Fibroblast of skin of abdomen (primary cell): ENCODE measurements at places on chromosomes 16 and 17.

- no peak for DNase-seq
These were observed 26.4 kb downstream of the ARHGAP44 start for GRCh38 chr17:12815642-12816141.

GRCh38 chr17:60491771-60492170 is 34.3 kb downstream of the APPBP2 start:
- no peak for DNase-seq

- no peak for DNase-seq
These were observed 48.4 kb downstream of the VAT1L start for GRCh38 chr16:77836801-77837200.

DNA sequence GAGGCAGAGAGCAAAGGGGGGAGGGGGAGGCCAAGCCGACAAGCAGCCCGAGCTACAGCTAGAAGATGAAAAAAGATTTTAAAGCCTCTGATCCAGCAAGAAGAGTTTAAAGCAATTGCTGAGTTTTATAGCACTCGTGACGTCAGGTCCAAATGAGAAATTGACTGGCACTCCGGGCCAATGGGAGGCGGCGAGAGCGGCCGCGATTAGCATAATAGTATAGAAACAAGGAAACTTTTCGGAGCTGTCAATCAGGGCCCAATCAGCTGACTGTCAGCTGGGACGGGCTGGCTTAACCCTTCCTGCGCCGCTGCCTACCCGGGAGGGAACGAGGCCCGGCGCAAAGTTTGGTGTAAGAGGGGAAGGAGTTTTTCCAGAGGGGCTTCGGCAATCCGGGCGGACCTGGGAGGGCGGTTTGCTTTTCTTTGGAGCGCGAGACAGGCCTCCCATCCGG is at the start of gene MAF:
Gene MAF, minus strand, starts transcription at position 100 of the 454 bp plus-strand sequence. CDS start 835 bp downstream, outside the sequence.
- peak; percentile 91 for DNase-seq

GRCh38 chr17:69451416-69452394 is 37.2 kb downstream of the MAP2K6 start:
- no peak for DNase-seq

DNA sequence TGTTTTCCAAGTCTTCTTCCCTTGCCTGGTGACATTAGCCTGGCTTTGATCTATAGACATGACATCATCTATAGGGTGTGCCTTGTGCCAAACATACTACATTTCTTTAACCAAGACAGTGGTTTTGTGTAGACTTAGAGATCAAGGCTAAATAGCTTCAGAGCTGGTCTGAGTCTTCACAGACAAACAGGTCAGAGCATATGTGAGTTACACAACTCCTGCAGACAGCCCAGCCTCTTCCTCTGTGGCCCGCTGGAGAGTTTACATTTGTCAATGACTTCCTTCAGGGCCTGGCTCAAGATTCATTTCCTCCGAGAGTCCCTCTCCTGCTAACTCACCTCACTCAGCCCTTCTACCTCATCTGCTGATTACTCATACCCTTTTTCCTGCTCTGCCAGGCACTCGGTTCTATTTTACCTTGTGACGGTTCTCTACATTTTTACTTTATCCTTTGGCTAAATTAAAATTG is 73.1 kb upstream of the TANC2 start:
- peak; percentile 83 for DNase-seq

- DNase-seq: no peak
These were observed 742 bp upstream of the SLC16A13 start for GRCh38 chr17:7034955-7035590.

DNA sequence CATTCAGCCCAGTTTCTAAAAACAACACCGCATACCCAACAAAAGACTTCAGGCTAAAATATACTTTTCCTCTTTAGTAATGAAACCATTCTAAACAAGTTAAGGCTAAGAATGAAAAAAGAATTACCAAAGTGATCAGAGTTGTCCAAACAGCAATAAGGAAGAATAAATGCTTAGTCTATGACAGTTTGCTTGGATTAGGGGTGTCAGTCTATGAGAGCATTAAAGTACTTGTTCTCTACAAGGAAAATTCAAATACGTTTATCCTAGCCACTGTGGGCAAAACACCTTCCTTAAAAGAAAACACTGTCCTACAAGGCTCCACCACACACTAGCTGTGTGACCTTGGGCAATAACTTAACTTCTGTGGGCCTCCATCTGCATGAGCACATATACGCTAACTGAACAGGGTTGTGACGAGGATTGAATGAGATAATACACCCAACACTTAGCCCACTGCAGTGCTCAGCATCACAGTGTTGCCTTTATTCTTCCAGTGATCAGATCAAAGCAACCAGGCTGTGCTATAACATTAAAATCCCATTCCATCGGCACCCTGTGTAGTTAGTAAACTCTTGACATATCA is 53.6 kb downstream of the TEX2 start:
- DNase-seq: no peak

DNA sequence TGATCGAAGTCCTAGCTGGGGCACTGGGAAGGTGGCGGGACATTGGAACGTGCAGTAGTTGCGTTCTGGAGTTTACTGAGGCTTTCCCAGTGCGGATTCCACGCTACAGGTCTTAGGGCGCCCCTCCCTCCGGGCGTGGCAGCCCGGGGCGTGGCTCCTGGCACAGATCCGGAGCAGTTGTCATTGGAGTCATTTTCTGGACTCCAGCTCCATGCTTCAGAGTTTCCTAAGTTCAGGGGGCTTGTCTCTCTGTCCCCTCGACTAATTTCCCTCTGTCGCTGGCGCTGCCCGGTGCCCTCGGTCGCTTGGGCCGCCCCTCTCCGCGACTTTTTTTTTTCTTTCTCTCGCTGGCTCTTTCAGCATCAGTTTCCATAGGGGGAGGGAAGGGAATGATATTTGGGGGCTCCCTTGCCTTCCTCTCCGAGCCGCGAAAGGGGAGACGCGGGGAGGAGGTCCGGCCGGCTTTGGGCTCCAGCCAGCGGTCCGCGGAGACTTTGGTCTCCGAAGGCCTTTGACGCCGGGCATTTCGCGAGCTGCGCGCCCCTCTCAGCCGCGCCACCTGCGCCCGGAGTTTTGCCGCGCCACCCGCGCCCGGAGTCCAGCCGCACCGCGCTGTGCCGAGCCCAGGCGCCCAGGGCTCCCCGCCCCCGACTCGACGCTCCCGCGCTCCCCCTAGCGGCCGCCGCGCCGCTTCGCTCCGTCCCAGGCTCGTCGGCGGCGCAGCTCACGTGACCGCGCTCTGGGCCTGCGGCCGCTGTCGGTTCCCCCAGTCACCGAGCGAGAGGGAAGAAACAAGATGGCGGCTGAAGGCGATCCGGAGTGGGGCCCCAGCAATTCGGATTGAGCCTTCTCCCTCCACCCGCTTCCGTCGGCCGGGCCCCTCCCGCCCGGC is at the start of gene BPTF:
Gene BPTF, plus strand, starts transcription at position 769 of the 892 bp plus-strand sequence. CDS start 222 bp downstream, outside the sequence.
- DNase-seq: peak; percentile 89

DNA sequence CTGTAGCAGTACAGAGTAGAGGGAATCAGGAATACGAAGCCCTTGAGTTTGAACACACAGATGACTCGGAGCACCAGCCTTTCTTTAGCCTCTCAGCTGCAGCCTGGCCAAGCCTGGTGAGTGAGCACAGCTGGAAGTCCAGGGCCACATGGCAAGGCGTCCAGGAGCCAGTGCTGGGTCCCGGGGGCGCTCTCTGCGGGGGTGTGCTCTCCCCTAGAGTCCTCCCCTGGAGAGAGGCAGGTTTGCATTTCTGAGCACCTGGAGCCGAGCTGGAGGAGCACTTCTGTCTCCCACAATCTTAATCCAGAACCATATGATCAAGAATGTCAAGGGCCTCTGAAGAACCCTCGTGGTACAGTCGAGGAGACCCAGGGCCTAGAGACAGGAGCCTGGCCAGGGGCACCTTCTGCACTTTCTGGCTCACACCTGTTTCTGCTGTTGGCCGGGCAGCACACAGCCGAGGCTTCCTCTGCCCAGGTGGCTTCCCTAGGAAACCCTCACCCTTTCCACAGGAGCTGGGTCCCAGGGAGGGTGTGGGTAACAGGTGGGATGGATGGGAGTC is 78.3 kb downstream of the PLD6 start:
- no peak for DNase-seq

DNA sequence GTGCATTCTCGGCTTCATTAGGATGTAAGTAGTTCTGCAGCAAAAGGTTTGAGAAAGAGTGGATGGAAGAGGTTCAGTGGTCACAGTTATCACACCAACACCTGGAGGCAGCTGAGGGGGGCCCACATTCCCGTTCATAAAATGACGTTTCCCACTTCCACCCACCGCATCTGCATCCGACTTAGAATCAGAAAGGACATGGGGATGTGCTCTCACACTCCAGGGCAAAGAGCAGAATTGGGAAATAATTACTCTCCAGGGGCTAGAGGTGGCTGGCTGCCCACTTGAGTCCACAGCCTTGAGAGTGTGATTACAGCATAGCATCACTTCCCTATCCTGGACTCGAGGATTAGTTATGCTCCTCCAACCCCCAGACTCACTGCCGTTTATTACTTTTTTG is 122.0 kb downstream of the CPPED1 start:
- DNase-seq: no peak

DNA sequence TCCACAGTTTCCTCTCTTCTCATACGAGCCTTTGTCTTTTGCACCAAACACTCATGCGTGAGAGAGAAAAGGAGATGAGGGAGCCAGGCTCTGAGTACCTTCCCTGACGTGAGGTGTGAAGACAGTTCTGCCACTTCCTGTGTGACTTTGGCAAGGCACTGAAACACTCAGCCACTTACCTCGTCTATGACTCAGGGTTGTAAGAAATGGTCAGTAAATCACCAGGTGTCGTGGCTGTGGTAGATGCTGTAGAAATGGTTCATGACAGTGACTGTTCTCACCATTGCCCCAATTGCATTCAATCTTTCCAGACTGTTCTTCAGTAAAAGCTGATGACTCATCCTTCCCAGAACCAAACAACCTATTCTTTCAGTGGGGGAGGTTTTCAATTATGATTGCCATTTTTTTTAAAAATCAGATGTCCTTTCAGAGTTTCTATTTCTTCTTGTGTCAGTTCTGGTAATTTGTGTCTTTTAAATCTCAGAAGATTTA is 49.2 kb upstream of the CBFA2T3 start:
- no peak for DNase-seq

DNA sequence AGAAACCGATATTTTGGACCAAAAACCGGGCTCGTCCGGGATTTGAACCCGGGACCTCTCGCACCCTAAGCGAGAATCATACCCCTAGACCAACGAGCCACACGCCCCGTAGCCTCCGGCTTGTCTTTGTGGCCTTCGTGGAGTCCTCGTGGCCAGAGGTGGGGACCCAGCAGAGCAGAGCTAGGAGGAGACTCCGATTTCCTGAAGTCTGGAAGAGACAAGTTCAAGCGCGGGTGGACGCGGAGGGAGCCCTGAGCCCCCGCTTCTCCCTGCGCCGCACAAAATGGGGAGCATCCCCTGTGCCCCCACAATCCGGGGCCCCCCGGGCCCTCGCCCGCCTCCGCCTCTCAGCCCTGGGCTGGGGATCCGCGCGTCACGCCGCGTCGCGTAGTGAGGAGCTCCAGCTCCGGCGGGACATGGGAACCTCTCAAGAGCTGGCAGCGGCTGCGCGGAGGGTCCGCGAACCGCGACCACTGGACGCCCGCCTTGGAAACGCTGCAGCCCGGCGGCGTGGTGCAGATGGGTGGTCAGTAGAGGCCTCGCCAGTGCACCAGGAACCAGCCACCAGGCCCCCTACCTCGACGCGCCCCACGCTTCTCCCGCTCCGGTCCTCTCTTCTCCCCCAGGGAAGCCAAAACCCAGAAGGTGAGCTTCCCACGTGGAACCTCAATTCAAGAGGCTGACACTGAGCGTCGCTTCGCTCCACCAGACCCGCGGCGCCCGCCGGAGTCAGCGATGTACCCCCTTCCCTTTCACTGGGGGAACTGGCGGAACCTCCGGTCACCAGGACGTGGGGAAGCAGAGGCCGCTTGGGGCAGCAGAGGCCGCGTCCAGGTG is 5.2 kb upstream of the OR1F1 start:
- DNase-seq: peak; percentile 61

GRCh38 chr17:27244491-27245223 is 49.3 kb upstream of the WSB1 start:
- peak; percentile 90 for DNase-seq

DNA sequence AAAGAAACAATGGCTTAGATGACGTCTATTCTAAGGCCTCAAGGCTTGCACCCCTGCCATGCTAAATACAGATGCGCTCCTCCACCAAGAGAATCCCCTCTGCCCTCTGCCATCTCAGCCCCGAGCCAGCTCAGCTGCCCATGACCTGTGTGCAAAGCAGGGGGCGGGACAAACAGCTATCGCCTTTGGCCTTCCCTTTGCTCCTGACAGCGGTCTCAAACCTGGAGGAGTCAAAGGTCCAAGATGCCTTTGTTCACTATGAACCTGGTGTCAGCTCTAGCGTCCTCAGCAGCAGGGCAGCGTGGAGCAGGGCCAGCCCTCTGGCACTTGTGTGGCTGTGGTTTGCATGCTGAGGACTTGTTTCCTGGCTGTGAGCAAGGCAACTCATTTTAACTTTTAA is 12.3 kb downstream of the SLX4 start:
- DNase-seq: no peak

- DNase-seq: no peak
These were observed 841 bp upstream of the GPT2 start for GRCh38 chr16:46883353-46883689.

DNA sequence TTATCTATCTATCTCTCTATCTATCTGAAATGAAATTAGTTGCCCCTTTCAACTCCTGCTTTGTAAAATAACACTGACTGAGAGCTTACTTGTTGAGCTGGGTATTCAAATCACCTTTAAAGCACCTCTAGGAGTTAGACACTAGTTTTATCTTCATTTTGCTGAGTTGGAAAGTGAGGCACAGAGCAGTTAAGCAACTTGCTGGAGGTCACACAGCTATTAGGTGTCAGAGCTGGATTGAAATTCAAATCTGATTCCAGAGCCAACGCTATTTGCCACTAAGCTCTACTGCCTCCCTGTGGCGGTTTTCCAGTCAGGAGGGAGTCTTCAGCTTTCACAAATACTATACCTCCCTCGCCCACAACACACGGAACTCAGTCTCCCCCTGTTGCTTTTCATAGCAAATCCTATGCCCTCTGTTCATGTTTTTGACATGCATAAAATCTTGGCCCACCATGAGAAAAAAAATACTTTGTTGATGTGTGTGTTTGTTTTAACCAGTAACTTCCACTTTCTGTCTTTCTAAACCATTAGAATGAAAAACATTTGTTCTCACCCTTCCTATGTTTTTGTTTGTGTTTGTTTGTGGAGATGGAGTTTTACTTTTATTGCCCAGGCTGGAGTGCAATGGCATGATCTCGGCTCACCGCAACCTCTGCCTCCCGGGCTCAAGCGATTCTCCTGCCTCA is 74.8 kb upstream of the SMURF2 start:
- peak; percentile 52 for DNase-seq

GRCh38 chr16:27841911-27842310 is 221.6 kb downstream of the GSG1L start:
- DNase-seq: no peak

GRCh38 chr17:82560252-82560642 is 40.7 kb downstream of the FOXK2 start:
- no peak for DNase-seq

GRCh38 chr17:72525225-72526015 is 404.6 kb downstream of the SOX9 start:
- DNase-seq: no peak

DNA sequence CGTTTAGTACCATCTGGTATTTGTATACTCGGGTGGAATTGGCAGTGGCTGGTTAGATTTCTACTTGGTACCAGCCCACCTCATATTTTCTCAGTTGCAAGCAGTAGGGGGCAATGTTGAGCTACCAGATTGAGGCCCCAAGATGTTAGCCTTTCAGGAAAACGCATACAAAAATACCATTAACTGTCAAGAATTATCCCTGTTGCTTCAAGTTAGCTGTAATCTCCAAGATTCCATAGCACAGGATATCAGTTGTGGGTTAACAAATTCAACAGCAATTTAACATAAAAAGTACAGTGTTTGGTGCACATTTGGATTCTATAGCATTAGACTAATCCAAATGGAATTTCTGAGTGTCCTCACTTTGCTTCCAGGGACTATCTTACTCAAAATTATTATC is 188.2 kb downstream of the FTO start:
- DNase-seq: peak; percentile 90
